CD4-positive, alpha-beta T cell treated with Interleukin-17A for 1 hour (primary cell): ENCODE measurements at places on chromosomes 5 and 9.

- no peak for DNase-seq
Observed at GRCh38 chr5:151555760-151556576, 35.2 kb downstream of the FAT2 start.

- DNase-seq: no peak
Observed at GRCh38 chr9:137136261-137136880, 2.6 kb upstream of the GRIN1 start.

- no peak for DNase-seq
Observed at GRCh38 chr5:133385346-133385745, 227.0 kb downstream of the FSTL4 start.

- DNase-seq: no peak
Observed at GRCh38 chr9:35994959-35995358, 37.0 kb upstream of the OR2S2 start.
